Stimulated activated CD4-positive, alpha-beta T cell treated with anti-CD3 and anti-CD28 coated beads, Interleukin-1b, Interleukin-23, amount 100 ng/mL, for 1 hour (primary cell): ENCODE measurements at places on chromosomes 11 and 22.

DNA sequence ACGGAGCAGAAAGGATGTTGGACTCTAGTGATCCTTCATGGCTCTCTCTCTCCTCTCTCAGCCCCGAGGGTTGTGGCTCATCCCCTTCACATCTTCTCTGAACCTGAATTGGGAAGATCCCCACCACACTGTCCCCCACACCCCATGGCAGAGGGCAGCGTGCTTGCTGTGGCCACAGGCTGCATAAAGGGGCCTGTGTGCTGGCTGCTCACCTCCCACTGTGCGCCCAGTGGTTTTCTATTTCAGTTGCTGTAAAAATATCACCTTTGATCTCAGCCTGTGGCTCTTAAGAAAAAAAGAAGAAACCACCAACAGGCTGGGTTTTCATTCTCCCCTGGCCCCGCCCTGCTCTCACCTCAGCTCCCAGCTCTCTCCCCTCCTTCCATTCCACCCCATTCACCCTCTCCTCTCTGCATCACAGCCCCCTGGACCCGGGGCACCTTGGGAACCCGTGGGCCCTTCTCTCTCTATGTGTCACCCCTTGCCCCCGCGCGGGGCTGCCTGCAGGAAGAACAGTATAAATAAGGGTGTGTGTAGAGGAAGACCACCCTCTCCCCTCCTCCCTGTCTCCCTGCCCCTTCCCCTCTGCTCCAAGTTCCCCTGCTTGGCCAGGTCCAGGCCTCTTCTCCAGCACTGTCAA is 25.8 kb upstream of the WNT11 start:
- no peak for DNase-seq

- no peak for DNase-seq
These were observed 257.8 kb downstream of the JRKL start for GRCh38 chr11:96647621-96648020.

DNA sequence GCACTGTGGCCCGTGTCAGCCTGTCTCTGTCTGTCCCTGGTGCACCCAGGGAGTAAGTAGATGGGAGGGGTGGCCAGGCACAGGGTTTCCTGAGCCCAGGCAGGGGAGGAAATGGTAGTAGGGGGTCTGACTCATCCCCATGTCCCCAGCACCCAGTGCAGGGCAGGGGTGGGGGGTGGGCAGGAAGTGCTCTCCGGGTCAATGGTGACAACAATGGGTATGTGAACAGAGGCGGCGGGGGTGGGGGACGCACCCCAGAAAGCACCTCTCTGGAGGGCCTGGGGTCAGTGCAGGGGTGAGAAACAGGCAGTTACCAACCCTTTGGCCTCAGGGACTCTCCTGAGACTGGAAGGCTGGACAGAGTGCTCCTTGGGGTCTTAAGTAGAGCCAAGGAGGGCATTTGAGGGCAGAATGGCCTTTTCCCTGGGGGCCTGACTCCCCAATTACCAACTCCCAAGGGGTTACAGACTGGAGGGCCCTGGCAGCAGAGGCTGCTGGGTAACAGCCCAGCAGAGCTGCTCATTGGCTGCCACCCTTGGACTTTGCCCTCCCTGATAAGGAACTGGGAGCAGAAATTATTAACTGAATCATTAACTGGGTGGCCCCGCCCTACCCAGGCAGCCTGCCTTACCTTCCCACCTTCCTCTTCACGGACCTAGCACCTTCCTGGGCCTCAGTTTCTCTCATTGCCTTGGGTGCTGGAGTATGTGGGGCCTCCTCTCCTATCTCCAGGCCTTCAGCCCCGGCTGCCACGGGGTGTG is 4.2 kb downstream of the MYRF start:
- DNase-seq = no peak

GRCh38 chr11:119295178-119295577 is 21.8 kb downstream of the MCAM start:
- DNase-seq = no peak

DNA sequence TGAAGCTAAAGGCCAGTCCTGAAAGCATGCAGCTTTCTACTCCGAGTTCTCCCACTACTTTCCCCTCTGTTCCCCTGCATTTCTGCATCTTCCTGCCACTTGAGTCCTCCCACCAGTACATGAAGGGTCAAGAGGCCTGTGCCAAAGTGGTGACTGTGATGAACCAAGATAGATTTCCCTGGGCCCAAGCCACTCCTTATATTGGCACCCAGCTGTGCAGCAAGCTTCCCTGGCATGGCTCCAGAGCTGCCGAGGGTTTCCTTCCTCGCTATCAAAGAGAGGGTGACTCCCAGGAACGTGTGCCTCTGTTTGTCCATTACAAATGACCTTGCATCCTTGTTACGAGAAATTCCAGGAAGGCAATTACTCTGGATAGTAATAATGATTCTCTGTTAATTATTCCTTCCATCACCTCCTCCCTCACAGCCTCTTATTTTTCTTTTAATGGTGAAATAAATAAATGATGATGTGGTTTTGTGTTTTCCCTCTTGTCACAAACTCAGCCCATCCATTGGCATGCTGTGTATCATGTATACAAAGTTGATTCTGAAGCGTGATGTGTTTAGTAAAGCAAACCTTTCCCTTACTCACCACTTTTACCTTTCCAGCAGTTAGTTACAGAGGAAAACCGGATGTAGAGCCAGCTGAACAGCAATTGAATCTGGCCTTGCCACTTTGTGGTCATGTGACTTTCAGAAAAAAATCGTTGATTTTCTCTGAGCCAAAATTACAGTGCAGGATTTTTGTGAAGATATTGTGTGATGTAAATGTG is 8.3 kb downstream of the SRSF8 start:
- no peak for DNase-seq

- DNase-seq = no peak
These were observed 13.3 kb upstream of the LIPT2 start for GRCh38 chr11:74506823-74507222.

GRCh38 chr11:62666259-62666926 is 1.3 kb downstream of the CSKMT start:
- no peak for DNase-seq

- no peak for DNase-seq
These were observed 10.6 kb upstream of the CSNK1E start for GRCh38 chr22:38327805-38328204.

DNA sequence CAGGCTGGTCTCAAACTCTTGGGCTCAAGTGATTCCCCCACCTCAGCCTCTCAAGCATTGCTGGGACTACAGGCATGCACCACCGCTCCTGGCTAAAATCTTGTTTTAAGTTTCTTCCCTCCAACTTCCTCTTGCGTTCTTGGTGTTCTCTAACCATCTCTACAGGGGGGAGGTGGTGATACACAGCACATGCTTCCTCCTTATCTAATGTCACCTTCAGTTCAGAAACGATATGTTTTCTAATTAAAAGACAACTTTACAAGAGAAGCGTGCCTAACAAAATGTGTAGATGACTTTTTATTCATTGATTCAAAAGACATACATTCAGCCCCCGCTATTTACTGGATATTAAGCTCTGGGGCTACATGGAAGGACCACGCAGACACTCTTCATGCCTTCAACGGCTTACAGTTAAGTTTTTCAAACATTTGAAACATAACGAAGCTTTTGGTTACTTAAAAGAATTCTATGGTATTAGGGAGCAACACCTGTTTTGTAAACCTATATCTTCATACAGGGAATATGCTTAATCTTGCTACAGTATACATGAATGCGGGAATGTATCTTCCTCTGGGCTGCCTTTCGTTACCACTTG is 933 bp upstream of the DLAT start:
- no peak for DNase-seq

- DNase-seq = no peak
These were observed 562.0 kb downstream of the MN1 start for GRCh38 chr22:27239520-27239919.

GRCh38 chr22:28759861-28760560 is 12.5 kb upstream of the CCDC117 start:
- DNase-seq = no peak

GRCh38 chr11:68008381-68009337 is 1.5 kb upstream of the ALDH3B1 start:
- no peak for DNase-seq

- no peak for DNase-seq
These were observed 15.3 kb upstream of the TRMU start for GRCh38 chr22:46320166-46320710.

- DNase-seq = no peak
These were observed 403.2 kb upstream of the DDI1 start for GRCh38 chr11:103633068-103633788.

GRCh38 chr11:57490456-57491248 is 24.9 kb downstream of the SLC43A1 start:
- no peak for DNase-seq

DNA sequence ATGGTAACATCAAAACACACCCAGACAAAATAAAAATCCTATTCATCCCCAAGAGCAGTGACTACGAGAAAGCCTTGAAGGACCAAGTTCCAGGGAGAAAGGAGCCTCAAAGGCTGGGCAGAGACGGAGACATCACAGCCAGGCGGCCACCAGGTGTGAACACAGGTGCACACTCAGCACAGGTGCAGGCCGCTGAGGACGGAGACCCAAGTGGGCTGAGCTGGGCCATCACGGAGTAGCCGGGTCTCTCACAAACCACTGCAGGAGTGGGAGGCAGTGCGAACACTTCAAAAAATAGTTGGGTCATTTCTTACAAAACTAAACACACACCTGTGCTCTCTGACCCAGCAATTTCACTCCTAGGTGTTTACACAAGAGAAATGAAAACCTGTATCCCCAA is 72.6 kb downstream of the PHF21B start:
- no peak for DNase-seq

GRCh38 chr11:79227308-79227707 is 213.5 kb downstream of the TENM4 start:
- no peak for DNase-seq

DNA sequence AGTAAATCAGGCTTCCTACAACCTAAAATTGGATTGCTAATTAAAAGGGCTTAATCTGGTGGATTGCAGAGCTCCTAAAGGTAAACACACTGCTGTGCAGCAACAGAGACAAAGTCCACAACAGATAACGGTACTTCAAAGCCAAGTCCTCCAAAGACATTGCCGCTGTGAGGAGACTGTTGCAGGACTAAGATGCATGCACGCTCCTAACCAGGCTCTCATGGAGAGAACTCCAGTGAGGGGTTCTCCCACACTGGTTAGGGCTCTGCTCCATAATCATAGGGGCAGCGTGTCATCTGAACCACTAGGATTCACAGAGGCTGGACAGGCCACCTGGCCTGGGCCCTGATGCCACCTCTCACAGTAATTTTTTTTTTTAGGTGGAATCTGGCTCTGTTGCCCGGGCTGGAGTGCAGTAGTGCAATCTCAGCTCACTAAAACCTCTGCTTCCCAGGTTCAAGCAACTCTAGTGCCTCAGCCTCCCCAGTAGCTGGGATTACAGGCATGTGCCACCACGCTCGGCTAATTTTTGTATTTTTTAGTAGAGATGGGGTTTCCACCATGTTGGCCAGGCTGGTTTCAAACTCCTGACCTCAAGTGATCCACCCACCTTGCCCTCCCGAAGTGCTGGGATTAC is 56.9 kb upstream of the ARFGAP3 start:
- no peak for DNase-seq
